ENCODE measurements at places on chromosomes 7 and 10.

GRCh38 chr7:70266186-70266585, 667.9 kb downstream of the AUTS2 start:
- DNase-seq, result no peak

GRCh38 chr7:98956937-98957336, 78.6 kb downstream of the TRRAP start:
- no peak for DNase-seq

DNA sequence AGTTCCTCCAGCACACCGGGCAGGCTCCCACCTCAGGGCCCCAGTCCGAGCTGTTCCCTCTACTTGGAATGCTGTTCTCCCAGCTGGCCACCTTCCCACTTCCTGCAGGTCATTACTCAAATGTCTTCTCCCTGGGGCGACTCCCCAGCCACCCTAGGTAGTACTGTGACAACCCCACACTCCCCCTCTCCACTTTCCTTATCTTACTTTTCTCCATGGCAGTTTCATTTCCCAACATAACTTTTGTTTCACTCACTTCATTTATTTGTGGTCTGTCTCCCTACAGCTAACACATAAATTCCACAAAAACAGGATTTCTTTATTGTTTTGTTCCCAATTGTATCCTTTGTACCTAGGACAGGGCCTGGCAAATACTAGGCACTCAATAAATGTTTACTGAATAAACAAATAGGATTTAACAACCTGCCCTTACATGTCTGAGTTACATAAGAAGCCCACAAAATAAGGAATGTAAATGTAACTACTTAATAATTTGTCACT, 76.5 kb downstream of the JAZF1 start:
- no peak for DNase-seq

- DNase-seq, result no peak
Measured at GRCh38 chr10:125599194-125599593, 83.8 kb downstream of the TEX36 start.

- no peak for DNase-seq
Measured at GRCh38 chr7:157743781-157744525, 407.1 kb downstream of the DNAJB6 start.
